ENCODE measurements at places on chromosomes 6 and 20.

GRCh38 chr6:21836772-21837425 lies 243.3 kb downstream of the SOX4 start:
- no peak for DNase-seq

DNA sequence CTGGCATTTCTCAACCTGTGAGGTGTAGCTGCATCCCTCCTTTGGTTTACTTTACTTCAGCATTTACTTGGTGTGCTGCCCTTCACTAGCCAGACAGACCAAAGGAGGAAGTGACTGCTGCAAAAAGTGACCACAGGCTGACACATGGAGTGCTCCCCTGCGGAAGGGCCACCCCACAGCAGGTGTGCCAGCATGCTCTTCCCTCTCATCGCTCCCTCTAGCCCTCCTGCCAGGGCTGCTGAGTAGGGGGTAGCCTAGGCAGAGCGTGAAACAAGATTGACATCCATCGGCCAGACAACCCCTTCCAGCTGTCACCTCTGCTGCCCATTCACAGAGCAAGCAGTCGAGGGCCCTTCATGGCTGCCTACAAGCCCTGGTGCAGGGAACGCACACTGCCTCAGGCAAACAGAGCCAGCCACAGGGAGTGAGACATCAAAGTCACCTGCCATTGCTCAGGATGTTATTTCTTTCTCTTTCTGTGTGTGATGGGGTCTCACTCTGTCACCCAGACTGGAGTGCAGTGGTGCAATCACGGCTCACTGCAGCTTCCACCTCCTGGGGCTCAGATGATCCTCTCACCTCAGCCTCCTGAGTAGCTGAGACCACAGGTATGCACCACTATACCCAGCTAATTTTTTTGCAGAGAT lies 102.0 kb upstream of the RPS6KA2 start:
- DNase-seq = no peak

- DNase-seq = no peak
Observed at GRCh38 chr20:17959257-17959627, 9.4 kb downstream of the SNX5 start.

DNA sequence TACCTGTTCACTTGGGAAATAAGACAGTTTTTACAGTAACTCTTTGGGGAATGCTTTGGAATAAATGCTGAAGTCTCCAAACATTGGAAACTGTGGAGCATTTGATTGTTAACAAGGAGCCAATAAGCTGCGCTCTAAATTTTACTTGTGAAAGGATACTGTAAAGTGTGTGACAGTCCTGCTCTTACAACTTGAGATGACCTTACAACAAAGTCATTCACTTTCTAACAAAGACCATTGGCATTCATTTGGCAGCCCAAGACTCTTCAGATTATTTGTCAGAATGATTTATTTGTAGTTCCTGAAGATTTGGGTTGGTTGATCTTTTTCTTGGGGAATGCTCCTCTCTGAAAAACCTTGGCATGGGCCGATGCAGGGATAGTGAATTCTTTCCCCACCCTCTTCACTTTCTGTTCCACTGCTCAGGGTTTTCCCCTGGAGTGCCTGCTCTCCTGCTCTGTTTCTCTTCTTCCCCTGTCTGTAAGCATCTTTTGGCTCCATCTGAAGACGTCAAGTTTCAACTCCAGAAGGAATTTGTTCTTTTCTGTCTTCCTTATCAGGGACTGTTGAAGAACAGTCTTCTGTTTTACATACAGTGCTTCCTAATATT lies 116.4 kb downstream of the AKAP7 start:
- no peak for DNase-seq

DNA sequence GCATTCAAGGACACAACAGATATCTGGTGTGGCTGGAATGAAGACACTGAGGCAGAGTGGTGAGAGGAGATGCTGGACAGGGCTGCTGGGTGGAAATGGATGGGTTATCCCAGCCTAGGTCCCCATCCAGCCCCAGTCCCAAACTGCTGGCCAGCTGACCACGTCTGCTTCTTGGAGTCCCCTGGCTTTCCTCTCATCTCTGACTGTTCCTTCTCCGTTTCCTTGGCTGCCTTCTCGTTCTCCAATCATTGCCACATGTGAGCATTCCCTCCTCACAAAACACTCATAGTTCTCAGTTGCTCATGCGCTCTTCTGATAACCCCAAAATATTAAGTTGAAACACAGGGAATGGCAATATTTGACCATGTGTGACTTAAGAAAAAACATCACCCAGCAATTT lies 31.5 kb downstream of the MAFB start:
- DNase-seq = no peak
